ENCODE measurements at places on chromosomes 1 and 21.
A peak's percentile ranks its signal among the peaks of the same experiment; 100 is the strongest.

GRCh38 chr1:82813386-82813785 is 1012.7 kb downstream of the ADGRL2 start:
- DNase-seq, result no peak

GRCh38 chr1:244012202-244012601 is 38.9 kb upstream of the ZBTB18 start:
- DNase-seq, result no peak

GRCh38 chr1:61973100-61973837 is 221.4 kb upstream of the L1TD1 start:
- DNase-seq, result no peak

GRCh38 chr1:45230537-45230936 is 24.1 kb upstream of the ZSWIM5 start:
- no peak for DNase-seq

DNA sequence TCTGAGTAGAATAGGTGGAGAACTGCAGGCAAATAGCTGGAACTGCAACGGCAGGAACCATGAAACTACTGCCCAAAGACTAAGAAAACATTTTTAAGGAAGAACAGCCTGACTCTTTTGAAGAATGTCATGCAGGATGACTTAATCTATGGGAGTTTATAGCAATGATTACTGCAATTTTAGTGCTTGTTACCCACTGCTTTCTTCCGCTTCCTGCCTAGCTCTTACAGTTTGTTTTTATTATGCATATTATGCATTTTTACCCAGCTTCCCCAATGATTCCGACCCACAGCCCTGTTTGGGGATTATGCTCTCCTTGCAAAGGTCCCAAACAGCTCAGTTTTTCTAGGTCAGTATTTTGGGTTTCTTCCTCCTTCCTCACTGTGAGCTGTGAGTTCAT is 71.2 kb downstream of the PCNX2 start:
- DNase-seq, result no peak

DNA sequence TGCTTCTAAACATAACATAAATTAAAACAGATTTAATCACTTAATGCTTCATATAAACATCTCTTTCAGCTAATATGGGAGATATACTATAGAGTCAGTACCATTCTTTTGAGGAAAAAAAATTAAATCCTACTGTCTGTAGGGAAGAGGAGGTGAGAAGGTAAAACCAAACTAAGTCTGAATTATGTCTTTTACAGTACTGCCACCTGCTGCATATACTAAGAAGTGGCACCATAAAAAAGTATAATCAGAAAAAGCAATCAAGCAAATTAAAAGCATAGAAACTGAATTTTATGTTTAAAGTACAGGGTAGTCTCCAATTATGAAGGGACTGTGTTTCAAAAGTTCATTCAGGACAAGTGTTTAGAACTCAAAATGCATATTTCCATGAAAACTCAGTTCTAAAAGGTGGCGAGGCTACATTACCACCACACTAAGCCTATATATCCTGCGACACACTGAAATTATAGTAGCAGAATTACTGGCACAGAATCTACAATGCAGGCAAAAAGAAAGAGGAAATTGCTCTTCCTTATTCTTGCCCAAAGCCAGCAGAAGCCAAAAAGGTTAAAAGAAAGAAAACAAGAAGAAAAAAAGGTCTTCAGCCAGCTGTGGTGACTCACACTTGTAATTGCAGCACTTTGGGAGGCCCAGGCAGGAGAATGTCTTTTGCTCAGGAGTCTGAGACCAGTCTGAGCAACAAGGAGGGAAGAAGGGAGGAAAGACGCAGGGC is 9.0 kb downstream of the NSL1 start:
- no peak for DNase-seq

GRCh38 chr1:167515893-167516321 is 2.4 kb downstream of the CD247 start:
- DNase-seq, result no peak

DNA sequence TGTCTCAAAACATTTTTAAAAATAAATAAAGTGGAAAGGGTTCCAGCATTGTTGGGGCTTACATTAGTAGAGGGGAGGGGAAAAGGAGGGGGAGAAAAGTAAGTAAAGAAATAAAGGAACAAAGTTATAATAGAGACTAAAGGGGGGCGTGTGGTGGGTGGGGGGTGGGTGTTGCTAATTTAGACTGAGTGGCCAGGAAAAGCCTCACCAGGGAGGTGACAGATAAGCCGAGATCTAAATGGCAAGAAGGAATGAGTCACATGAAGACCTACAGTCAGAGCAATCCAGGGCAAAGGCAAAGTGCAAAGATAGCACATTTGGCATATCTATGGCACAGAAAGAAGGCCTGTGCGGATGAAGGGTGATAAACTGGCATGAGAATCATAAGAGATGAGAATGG is 7.5 kb downstream of the MPL start:
- DNase-seq, result no peak

DNA sequence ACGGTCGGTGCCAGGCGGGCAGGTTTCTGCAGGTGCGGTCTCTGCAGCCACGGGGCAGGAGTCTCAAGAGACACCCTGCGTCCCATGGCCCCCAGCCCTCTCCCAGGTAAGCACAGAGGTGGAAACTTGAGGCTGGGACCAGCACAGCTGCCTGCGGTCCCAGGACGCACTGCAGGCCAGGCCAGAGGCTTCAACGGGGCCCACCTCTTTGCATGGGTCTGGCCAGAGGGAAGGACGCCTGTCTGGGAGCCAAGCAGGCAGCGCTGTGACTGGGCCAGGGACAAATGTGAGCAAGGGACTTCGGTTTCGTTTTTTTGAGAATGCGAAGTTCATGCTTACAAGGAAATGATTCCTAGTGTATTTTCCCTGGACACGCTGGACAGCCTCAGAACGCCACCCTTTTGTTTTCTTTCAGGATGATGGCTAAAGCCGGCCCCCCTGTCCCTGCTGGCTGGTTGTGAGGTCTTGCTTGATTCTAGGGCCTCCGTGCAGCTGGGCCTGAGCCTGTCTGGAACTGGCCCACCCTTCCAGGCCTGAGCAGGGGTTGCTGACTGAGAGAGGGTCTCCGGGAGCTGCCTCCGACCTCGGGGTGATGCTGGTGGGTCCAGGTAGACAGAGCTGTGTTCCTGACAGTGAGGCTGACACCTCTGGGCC is 38.3 kb downstream of the MORN1 start:
- no peak for DNase-seq

- no peak for DNase-seq
Measured at GRCh38 chr1:2290171-2290578, 62.1 kb downstream of the SKI start.

GRCh38 chr1:7585216-7585907 is 185.7 kb upstream of the VAMP3 start:
- DNase-seq, result peak; percentile 2

GRCh38 chr1:24483441-24483840 is 19.2 kb upstream of the RCAN3 start:
- peak; percentile 60 for DNase-seq

GRCh38 chr1:190478149-190479049 is 735 bp upstream of the BRINP3 start:
- no peak for DNase-seq

GRCh38 chr1:158055854-158056253 is 62.4 kb downstream of the KIRREL1 start:
- no peak for DNase-seq

DNA sequence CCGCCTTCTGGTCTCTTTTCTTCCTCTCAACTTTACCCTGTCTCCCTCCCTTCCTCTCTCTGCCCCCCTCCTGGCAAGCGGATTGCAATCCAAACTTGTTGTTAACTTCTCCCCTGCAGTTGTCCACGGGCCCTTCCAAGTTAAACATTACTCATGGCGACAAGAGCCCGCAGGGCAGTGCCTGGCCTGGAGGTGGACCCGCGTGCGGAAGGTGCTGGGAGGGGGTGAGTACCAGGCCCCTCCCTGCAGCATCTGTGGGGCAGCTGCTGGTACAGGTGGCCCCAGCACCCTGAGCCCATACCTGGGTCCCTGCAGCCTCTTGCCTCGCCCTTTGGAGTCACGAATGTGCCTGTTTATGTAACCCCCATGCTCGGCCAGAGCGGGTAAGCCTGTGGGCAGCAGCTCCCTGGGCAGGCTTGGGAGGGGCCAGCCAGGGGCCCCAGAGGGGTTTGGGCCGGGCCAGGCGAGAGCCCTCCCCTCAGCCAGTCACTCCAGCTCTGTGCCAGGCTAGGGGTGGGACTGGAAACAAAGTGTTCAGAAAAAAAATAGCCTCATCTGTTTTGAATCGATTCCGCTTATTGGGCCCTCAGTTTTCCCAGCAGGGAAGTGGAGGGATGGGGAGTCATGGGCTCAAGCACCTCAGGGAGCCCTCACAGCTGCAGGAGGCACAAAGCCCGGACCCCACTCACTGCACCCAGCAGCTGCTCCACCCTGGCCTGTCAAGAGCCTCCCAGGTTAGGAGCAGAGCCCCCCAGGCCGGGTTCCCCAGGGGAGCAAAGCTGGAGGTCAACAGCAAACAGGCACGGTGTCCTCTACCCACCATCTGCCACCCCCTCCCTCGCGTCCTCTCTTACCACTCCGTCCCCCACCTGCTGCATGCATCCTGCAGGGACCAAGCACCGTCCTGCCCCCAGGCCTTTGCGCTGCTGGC is 14.0 kb upstream of the FAAP20 start:
- DNase-seq, result no peak

DNA sequence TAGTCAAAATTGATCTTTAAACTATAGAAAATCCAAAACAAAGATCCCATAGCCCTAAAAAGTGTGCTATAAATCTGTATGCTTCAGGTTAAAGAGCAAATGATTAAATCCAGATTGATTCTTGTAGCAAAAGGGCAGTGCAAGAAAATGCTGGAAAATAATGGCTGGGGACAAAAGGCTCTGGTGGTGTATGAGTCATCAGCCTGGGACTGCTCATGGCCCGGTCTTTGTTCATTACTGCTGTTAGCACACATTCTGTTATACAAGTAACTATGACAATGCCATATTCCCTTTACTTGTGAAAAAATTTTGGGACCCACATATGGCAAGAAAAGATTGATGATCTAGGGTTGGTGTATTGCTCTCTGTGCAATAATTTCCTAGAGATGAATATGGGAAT is 89.1 kb downstream of the RWDD3 start:
- DNase-seq, result no peak
